ENCODE measurements at places on chromosomes 16 and 17.

DNA sequence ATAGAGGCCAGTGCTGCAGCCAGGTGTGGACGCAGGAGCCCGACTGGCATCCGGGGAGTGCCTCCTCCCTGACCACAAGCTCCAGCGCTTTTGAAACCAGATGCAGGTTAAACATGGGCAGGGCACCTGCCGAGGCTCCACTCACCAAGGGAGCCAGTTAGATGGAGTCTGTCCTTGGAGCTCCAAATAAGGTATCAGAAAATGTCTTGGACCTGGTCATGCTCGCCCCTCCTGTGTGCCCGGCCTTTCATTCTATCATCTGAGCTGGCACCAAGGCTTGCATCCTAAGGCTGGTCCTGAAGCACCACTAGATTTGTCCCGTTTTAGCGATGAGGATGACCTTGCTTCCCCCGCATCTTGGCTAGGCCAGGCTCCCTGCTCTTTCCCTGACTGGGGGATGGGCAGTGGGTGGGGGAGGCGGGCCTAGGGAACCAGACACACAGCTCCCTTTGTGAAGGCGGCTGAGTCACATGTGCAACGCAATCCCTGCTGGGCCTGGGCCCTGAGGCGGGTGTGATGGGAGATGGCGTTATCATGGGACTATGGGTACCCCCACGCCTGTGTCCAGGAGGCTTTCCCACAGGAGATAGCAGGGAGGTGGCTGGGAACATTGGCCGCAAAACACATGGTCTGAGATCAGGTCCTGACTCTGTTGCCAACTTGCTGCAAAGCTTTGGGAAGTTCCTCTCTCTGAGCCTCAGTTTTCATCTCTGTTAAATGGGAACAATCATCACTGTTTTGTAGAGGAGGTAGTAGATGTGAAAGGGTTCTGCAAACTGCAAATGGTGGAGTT lies 5.0 kb upstream of the ADGRG1 start:
- no peak for DNase-seq

- DNase-seq, result no peak
Measured at GRCh38 chr16:58732545-58733247, 1.4 kb downstream of the GOT2 start.

DNA sequence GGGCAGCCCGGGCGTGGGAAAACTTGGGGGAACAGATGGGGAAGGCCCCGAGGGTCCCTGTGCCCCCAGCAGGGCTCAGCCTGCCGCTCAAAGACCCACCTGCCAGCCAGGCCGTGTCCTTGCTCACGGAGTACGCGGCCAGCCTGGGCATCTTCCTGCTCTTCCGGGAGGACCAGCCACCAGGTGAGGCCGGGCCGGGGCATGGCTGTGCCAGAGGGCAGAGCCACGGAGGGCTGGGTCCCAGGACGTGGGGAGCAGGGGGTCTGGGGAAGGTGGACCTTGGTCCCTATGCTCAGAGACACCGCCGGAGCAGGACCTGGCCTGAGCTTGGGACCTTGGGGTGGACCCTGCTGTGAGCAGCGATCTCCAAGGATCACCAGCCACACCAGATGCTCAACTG lies 509 bp downstream of the ADAD2 start:
- no peak for DNase-seq

- DNase-seq, result no peak
Measured at GRCh38 chr16:84663433-84664101, 15.3 kb downstream of the KLHL36 start.

DNA sequence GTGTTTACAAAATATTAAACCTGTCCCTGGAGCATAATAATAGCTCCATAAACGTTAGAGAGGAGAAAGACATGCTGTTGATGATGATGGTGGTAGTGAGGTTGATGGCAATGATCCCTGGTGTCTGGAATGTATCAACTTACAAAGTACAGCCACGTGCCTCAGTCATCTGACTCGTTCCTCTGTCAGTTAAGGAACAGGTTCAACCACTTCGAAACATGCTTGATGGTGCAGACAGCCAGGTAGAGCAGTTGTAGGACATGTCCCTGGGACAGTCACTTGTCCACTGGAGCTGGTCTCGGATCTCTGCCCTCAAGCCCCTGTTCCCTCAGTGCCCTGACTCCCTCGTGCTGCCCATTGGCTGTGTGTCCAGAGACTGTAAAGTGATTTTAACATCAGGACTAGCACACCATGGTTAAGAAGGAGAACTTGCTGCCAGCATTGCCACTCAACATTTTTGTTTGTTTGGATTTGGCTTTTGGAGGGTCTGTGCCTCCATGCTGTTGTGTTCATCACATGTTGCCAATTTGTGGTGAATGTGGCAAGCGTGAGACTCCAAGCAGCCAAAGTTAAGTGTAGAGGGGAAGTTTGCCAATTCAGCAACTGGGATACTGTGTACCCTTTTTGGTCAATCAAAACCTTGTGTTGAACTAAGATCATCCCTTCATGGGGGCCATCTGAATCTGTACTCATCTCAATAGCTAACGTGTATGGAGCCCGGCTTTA lies 16.3 kb upstream of the SALL1 start:
- no peak for DNase-seq

DNA sequence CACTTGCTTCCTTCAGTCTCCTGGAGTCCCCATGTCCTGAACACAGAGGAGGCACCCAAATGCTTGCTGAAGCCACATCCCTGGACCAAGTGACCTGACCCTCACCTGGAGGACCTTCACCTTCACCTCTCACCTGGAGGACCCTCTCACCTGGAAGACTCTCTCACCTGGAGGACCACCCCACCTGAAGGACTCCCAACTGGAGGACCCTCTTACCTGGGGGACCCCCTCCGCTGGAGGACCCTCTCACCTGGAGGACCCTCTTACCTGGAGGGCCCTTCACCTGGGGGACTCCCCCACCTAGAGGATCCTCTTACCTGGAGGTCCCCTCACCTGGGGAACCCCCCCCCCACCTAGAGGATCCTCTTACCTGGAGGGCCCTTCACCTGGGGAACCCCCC lies 573 bp upstream of the CDK10 start:
- no peak for DNase-seq

DNA sequence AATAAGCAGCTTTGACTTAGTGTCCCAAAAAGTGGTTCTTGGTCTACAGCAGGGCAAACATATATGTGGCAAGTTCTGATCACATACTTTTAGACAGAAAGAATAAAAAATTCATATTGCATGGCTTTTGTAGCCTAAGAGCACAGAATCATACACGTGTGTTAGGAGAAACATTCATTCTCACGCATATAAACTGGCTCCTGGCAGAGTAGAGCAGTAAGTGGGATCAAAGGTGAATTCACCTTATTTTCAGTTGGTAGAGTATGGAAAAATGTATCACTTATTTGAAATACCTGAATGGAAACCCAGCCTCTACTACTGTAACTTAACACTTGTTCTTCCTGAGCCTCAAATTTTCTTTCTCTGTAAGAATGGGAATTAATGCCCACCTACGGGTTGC lies 34.8 kb downstream of the DGKE start:
- no peak for DNase-seq

DNA sequence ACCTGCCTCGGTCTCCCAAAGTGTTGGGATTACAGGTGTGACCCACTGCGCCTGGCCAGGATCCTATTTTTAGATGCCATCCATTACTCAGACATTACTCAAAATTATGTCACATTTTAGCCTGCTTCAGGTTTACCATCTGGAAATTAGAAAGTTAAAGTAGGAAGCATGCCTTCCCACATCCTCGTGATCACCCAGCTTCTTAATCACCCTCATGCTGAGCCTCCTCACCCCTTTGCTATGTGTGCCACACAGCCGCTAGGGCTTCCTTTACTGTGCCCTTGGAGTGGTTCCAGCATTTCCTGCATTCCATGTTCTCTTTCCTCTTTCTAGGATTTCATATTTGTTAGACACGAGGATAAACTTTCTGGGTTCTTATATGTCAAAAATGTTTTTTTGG lies 9.3 kb downstream of the ADORA2B start:
- DNase-seq, result no peak

GRCh38 chr17:56833057-56833808 lies 487 bp downstream of the C17orf67 start:
- peak; percentile 72 for DNase-seq

DNA sequence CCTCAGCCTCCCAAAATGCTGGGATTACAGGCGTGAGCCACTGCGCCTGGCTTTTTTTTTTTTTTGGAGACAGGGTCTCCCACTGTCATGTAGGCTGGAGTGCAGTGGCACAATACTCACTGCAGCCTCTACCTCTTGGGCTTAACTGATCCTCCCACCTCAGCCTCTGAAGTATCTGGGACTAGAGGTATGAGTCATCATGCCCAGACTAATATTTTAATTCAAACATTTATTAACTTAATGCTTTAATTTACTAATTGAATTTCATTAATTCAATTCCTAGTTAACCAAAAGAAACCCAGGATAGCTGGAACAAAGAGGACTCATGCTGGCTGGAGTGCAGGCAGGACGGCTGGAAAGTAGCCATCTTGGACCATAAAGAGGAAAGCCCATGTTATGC lies 14.0 kb upstream of the KPNB1 start:
- DNase-seq, result no peak
